Hair follicular keratinocyte (primary cell): ENCODE measurements at places on chromosomes 12 and 14. TPM values are rescaled to one million over a fixed set of nuclear protein-coding genes. Genes with fewer than 3 reads are reported as not detected.

Gene BICDL1
- total RNA-seq: 14.5 and 20.5 TPM in 2 replicates

Gene KRAS
- total RNA-seq: 9.3 and 11.9 TPM in 2 replicates

Gene TRIM9
- total RNA-seq: 0.16 and 0.30 TPM in 2 replicates

Gene LRRK2
- 0.38 and 0.39 TPM in 2 replicates for total RNA-seq

Gene RERG
- not detected in 2 replicates for total RNA-seq

Gene NID2
- 0.23 and 1.6 TPM in 2 replicates for total RNA-seq

Gene LPCAT3
- 17.3 and 32.2 TPM in 2 replicates for total RNA-seq

Gene MGST1
- total RNA-seq: 209 and 241 TPM in 2 replicates

Gene PSMB11
- total RNA-seq: not detected in 2 replicates

Gene DIABLO
- 66.2 and 75.4 TPM in 2 replicates for total RNA-seq

Gene GOLGA5
- total RNA-seq: 35.5 and 36.3 TPM in 2 replicates

Gene FOXG1
- not detected in 2 replicates for total RNA-seq

Gene ASCL1
- not detected in 2 replicates for total RNA-seq

Gene SPIC
- not detected in 2 replicates for total RNA-seq
